ENCODE measurements at places on chromosomes 13 and 19. TPM values are rescaled to one million over a fixed set of nuclear protein-coding genes. Genes with fewer than 3 reads are reported as not detected.

The CYP2A6 gene
- total RNA-seq = not detected

The ELSPBP1 gene
- total RNA-seq = not detected

The LINGO3 gene
- not detected for total RNA-seq

The SPACA7 gene
- not detected for total RNA-seq
